Activated T-helper 2 cell treated with anti-CD3 and anti-CD28 coated beads, Interferon-gamma antibody, Interleukin-2, Interleukin-4, amounts not matched to agents 10 μg/mL and 5 μg/mL and 100 μg/mL, durations not matched to agents 14 hours and 24 hours and 36 hours (primary cell): ENCODE measurements at places on chromosomes 5 and 9.

DNA sequence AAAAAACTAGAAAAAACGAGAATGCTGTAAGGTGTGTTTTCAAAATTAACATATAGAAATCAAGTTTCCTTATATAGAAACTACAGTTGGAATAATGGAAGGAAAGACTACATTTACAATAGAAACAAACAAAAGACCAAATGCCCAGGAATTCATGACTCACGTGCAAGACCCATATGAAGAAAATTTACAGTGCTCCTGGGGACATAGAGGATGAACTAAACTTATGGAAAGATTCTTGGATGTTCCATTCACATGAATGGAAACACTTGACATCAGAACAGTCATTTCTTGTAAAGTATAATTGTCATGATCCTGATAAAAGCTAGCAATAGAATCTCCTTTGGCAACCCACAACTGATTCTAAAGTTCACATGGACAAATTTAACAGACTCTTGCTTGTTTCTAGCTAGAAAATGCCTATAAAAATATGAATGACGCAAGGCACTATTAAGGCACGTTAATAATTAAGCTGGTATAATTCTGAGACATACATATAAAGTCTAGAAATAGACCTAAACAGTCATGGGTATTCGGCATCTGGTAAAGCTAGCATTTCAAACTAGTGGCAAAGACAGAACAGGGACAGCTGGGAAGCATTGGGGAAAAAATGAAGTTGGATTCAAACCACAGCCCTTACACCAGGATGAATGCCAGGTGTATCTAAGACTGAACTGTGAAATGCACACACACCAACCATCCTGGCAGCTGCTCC is 5.1 kb upstream of the ZFP62 start:
- no peak for DNase-seq

GRCh38 chr5:61614606-61615005 is 282.5 kb downstream of the ZSWIM6 start:
- DNase-seq: no peak

- no peak for DNase-seq
These were observed 700.7 kb downstream of the TAF11L14 start for GRCh38 chr5:18334949-18335348.

DNA sequence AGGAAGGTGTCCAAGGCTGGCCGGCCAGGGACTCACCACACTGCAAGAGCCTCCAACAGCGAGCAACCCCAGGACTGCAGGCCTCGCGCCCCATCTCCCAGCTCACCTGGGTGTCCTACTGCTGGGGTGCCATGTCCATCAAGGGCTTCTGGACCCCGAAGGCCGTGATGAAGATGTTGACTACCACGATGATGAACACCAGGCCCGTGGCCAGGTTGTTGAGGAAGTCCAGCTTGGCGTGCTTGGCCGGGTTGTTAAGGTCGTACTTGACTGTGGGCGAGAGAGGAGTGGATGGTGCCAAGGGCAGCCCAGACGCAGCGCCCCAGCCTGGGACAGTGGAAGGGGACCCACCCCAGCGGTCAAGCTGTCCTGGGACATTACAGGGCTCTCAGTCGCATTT is 9.3 kb downstream of the NINJ1 start:
- no peak for DNase-seq

- no peak for DNase-seq
These were observed 123.9 kb downstream of the SEC61B start for GRCh38 chr9:99345942-99346341.

DNA sequence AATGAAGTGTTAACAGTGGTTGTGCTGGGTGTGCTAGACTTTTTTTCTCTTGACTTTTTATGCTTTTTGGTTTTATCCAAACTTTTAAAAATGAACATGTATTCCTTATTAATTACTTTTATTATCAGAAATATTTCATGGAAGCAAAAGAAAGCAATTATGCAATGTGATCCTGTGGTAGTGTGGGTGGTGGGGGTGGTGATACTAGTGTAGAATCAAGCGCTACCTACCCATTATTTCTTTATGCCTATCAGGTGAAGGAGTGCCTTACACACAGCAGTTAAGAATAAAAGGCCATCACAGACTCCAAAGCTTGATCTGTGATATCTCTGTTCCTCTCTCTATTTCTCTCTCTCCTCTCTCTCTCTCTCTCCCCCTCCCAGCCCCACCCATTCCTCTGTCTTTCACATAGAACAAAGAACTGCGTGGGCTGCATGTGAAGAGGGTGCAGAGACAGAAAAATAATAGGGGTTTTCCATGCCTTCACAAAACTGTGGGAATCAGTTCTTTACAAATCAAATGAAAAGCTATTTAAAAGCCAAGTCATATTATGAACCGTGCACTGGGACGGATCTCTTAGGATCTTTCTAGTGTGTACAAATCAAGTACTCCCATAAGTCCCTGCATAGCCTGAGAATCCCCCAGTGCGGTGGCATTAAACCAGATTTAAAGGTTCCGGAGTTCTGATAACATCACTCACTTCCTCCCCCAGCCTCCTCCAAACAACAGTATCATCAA is 351.2 kb downstream of the RAB3C start:
- DNase-seq: peak; percentile 21

GRCh38 chr5:62306323-62306895 is 403 bp downstream of the KIF2A start:
- DNase-seq: no peak

DNA sequence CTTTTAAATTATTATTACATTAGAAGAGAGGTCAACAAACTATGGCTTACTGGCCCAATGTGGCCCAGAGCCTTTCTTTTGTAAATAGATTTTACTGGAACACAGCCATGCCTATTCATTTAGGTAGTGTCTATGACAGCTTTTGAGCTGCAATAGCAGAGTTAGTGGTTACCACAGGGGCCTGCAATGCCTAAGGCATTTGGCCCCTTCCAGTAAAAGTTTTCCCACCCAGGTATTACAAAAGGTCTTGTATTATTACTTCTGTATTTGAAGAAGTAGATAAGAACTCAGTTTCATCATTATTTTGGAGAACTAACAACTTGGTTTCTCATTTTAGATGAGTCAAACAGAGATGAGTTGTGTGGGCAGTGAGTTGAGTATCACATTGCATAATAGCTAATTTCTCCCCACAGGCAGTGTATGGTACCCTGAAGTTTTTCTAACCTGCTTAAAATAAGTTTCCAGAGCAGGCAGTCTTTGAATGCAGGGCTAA is 9.5 kb downstream of the MTRR start:
- DNase-seq: no peak

GRCh38 chr5:11252523-11252922 is 491.5 kb upstream of the DAP start:
- DNase-seq: no peak

DNA sequence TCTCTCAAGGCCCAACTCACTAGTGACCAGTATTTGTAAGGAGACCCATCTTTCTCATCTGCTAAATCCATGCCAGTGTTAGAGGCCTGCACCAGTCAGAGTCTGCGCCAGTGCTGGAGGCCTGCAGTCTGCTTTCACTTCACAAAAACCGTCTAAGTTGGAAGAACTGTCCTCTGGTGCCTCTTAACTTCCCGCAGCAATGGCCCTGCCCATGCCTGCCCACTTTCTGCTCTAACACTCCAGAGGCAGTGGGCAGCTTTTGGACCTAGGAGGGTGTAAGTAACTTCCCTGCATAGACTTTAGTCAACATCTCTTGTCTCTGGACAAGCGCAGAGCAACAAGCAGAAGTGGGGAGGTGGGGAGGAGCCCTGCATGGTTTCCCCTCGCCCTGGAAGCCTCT is 152.9 kb downstream of the AUH start:
- DNase-seq: no peak
